ENCODE measurements at places on chromosomes 1 and 21.

- DNase-seq: no peak
Observed at GRCh38 chr1:56414728-56415224, 164.6 kb downstream of the PLPP3 start.

GRCh38 chr1:82318921-82319320 is 518.2 kb downstream of the ADGRL2 start:
- no peak for DNase-seq

- DNase-seq: no peak
Observed at GRCh38 chr1:9984253-9984652, 12.8 kb upstream of the RBP7 start.

GRCh38 chr1:1815606-1816281 is 37.5 kb upstream of the NADK start:
- no peak for DNase-seq

DNA sequence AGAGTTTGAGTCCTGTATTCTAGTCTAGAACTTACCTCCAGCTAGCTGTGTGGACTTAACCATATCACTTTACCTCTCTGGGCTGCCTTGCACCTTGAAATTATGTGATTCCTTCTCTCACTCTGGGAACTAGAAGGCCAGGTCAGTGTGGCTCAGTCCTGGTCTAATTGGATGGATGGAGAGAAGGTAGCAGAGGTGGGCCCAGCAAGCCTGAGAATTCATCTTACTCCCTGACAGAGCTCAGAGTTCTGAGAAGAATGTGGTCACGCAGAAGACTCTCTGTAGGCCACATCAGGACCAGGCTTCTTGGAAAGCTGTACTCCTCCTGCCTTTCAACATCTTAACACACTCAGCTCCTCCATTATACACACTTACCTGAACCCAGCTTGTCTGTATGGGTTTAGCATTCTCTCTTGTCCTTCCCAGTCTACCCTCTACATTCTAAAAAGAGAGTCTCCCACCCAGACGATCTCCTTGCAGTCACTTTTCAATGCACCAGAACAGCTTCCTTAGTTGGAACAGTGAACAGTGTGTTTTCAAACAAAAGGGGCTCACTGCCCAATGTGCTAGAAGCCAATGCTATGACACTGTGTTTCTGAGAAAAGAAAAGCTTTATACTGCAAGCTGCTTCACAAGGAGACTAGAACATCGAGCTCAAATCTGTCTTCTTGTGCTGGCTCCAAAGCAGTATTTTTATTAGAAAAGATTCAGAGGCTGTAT is 60.5 kb downstream of the CAPN9 start:
- no peak for DNase-seq

DNA sequence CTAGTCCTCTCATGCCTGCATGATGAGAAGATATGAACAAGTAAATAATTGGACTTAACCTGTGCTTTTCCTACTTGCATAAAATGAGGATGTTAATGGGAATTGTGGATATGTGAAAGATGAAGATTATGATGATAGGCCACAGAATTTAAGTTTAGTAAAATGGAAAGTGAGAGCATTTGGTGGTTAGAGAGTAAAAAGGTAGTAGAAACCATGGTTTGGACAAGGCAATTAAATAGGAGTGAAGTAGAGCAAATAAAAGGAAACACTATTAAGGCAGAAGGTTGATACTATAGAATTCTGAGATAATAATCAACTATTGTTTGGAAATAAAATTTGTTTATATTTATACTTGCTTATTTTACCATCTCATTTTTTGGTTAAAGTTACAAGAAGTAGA is 1162.5 kb downstream of the MRPL39 start:
- DNase-seq: no peak

DNA sequence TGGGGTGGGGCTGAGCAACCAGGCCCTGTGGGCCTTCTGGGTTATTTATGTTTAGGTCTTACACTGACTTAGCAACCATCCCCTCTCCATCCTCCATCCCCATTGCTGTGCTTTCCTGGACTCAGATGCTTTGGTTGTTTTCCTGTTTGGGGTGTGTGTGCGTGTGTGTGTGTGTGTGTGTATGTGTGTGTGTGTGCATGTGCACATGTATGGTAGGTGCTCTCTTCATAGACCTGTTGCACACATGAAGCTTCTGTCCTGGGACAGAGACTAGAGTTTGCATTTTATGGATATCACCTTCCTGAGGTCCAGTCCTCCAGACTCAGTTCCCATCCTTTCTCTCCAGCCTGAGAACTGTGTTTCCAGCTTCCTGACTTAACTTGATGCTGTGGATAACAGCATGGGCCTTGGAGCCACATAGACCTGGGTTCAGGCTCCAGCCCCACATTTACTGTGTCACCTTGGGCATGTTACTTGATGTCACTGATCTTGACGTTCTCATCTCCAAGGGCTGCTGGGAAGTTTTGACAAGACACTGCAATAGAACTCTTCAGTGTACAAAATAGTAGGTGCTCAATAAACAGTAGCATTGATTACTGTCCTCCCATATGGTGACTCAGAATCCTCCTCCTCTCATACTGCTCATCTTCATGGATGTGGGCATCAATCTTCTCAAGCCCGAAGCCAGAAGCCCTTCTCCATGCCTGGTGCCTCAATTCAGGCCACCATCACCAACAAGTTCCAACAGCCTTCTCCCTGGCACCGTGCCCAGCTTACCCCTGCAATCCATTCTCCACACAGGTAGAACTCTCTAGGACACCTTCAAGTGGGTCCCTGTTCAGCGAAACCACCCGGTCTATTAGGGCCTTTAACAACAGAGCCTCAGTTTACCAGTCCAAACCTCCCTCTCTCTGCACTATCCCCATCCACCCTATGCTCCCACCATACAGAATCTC is 181.8 kb upstream of the EDN2 start:
- no peak for DNase-seq

DNA sequence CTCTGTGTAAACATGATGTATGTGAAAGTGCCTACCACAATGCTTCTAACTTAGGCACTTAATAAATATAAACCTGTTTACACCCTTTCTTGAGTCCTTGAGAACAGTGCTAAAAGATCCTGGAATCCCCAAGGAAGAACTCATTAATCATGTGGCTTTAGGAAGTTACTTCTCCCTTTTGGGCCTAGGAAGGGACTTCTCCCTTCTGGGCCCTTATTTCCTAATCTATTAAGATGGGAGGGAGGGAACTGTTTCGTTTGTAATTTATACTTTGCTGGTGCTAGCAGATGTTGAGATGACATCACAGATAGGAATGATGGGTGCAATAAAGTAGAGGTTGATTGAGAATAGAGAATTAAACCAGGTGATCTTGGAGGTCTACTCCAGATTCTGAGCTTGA is 1.2 kb downstream of the BTF3L4 start:
- DNase-seq: no peak

DNA sequence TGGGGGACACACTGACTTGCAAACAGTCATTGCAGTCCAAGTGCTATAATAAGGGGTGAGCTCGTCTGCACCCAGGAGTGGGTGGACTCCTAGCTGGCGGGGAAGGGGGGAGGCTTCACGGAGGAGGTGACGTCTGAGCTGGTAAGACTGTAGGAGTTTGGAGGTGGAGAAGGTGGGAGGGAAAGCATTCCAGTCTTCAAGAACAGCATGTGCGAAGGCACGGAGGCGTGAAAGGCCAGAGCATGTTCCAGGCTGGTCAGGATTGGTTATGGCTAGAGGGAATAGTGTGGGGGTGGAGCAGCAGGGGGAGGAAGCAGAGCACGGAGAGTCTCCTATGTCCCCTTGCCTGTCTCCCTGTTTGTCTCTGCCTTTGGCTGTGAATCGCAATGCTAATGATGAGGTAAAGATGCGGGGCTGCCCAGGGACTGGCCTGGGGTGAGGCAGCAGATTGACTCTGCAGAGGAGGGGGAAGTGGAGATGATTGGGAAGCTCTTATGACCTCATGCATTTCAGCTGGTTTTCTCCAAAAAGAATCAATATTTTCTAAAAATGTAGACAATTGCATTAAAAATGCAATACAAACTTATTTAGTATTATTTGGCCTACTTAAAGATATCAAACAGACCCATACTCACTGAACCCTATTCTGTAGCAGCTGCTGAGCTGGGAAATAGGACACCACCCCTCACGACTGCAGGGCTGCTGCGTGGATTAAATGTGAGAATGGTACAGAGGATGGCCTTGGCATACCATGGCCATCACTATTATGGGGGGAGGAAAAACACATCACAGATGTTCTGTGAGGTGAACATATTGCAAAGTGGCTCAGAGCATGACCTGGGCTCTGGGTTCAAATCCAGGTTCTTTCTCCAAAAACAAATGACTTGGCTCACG is 2.6 kb upstream of the ZNF436 start:
- DNase-seq: no peak

DNA sequence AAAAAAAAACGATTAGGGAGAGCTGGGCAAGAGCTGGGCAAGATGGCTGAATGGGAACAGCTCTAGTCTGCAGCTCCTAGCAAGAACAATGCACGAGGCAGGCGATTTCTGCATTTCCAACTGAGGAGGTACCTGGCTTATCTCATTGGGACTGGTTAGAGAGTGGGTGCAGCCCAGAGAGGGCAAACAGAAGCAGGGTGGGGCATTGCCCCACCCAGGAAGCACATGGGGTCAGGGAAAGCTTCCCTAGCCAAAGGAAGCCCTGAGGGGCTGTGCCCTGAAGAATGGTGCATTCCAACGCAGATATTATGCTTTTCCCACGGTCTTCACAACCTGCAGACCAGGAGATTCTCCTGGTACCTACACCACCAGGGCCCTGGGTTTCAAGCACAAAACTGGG is 251.6 kb downstream of the GPATCH2 start:
- no peak for DNase-seq

DNA sequence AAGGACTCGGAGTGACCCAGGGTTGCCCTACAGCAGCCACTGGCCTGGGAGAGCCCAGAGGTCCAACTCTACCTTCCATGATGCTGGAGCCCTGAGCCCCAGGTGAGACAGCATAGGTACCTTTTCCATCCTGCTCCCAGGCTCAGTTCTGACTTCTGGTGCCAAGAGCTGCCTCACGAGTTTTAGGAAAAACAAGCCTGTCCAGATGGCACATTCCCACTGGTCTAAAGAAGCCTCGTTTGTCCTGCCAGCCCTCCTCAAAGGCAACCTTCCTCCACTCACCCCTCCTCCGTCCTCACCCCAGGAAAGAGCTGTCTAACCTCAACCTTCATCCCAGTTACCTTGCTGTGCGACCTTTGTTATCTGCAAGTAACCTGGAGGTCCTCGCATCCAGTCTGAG is 53.5 kb upstream of the PRELP start:
- DNase-seq: no peak

- DNase-seq: no peak
Observed at GRCh38 chr1:187763976-187764375, 935.2 kb downstream of the PLA2G4A start.

DNA sequence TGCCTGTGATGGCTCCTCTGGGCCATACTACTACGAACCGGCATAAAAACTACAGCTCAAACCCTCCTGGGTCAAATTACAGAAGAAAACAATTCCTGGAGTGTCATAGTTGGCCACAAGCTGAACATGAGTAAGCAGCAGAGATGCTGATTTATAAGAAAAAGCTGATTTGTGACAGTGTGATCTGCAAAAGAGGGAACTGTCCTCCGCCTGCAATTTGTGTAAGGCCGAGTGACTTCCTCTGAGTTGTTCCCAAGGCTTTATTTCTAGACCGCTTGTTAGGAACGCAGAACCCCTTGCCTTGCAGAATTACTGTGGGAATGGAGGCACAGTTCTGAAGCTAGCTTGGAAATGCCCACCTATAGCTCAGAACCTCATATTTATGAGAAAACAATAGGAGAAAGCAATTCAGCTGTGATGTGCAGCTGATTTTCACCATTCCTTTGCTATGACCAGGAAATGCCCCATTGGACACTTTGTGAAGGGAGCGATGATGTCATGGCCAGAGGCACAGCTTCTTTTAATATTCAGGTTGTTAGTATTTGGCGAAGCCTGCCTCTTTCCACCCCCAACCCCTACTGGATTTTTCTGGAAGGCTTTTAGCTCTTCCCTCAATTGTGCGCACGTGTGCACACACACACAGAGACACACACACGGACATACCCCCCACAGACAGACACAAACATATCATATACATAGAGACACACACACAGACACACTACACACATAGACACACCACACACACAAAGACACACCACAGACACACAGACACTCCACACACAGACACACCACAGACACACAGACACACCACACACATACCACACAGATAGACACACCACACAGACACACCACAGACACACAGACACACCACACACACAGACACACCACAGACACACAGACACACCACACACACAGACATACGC is 47.6 kb downstream of the IER5 start:
- no peak for DNase-seq

GRCh38 chr21:14829685-14830084 is 235.1 kb downstream of the NRIP1 start:
- DNase-seq: no peak

GRCh38 chr1:212430416-212430815 is 2.3 kb upstream of the NENF start:
- no peak for DNase-seq

DNA sequence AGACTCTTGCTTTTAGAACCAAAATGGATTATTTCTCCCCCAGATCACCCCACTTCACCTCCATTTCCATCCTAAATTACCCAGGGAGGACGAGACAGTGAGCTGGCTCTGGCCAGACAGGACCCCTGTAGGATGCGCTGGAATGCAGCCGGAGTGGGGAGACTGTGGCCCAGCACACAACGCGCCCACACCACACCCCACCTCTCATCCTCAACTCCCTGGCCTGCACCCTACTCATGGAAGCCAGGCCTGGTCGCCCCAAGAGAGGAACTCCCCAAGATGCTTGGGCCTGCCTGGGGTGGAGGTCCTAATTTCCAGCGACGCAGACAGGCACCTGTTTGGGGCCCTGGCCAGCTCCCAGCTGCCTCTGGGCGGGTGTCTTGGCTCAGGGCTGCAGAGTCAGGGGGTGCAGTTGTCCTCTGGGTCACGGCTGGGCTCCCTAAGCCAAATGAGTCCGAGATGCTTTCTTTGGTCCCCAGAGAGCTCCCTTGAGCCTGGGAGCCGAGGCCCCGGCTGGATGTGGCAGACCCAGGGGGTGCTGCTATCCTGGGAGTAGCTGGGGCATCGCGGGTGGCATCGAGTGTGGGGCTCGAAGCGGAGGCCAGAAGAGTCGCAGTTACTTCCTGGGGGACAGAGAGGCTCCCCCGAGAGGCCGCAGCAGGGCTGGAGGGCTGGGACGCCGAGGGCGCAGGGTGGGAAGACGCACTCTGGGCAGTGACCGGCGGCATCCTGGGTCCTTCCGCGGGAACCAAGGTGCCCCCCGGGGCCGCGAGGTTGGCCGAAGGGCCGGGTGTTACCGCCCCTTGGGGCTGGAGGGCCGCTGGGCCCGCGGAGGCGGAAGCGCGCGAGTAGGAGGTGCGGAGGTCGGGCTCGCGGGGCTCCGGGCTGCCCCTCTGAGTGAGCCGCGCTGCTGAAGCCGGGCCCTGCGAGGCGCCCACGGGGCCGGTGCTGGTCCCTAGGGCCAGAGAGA is 10.4 kb downstream of the CLEC20A start:
- DNase-seq: no peak

- no peak for DNase-seq
Observed at GRCh38 chr1:44537956-44538355, 132.9 kb downstream of the RNF220 start.

DNA sequence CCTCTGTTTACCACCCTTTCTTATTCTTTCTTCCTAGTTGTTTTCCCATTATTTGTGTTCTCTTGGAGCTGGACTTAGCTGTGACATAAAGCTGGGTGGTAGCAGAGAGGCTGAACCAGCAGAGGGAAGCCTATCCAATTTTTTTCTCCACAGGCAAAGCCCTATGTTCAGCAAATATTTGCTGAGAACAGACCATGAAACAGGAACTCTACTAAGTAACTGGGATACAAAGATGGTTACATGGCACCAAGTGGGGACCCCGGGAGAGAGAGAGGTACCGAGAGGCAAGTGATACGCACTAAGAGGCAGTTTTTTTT is 6.6 kb downstream of the CFAP141 start:
- DNase-seq: no peak

Data from cortex of kidney (tissue), 1 donor.